ENCODE measurements at places on chromosomes 7 and 10.

DNA sequence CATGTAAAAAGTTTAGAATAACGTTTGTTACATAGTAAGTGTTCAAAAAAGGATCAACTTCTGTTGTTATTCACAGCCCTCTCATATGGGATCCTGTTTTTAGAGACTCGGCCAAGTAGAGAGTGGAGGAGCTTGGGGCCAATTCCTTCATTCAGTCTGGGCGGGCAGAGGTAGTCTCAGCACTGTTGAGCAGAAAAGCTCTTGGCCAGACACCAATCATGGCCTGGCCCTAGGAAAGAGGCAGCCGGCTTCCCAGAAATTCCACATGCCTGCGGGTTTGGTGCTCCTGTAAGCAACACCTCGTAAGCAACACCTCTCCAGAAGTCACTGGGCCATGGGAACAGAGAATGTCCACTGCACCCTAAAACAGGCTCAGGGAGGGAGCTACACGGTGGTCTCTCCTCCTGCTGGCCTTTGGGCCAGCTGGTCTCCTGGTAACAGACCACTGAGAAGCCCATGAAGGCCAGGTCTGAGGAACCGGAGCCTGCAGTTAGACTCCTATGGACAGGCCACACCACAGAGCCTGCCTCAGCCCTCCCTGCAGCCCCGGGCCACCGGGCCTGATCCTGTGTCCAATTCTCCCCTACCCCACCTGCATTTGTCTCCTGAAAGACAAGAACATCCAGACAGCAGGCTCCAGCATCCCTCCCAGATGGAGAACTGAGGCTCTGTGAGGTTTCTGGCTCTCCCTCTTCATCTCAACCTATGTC is 149.1 kb downstream of the GRID1 start:
- no peak for DNase-seq

DNA sequence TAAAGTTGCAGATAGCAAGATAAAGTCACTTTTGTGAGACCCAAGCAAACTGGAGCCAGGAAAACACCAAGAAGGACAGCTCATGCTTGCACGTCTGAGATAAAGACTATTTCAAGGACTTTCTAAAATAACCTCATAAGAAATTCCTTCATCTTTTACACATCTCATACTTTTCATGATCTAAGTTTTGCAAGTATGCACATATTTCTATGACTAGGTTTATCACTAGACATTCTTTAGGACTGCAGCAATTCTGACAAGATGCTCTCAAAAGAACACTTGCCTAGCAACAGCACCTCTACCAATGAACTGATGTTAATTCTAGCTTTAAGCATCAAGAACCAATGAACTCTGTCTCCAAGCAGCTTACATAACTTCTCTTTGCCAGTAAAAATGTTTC is 457.6 kb downstream of the SEMA3D start:
- no peak for DNase-seq

GRCh38 chr10:72852508-72852907 is 41.0 kb upstream of the OIT3 start:
- no peak for DNase-seq

GRCh38 chr10:66860376-66860945 is 65.4 kb upstream of the LRRTM3 start:
- DNase-seq, result no peak

- DNase-seq, result peak; percentile 83
Measured at GRCh38 chr7:87416682-87417587, 58.5 kb downstream of the ABCB4 start.

GRCh38 chr10:14389981-14390590 is 59.4 kb upstream of the FRMD4A start:
- DNase-seq, result no peak

DNA sequence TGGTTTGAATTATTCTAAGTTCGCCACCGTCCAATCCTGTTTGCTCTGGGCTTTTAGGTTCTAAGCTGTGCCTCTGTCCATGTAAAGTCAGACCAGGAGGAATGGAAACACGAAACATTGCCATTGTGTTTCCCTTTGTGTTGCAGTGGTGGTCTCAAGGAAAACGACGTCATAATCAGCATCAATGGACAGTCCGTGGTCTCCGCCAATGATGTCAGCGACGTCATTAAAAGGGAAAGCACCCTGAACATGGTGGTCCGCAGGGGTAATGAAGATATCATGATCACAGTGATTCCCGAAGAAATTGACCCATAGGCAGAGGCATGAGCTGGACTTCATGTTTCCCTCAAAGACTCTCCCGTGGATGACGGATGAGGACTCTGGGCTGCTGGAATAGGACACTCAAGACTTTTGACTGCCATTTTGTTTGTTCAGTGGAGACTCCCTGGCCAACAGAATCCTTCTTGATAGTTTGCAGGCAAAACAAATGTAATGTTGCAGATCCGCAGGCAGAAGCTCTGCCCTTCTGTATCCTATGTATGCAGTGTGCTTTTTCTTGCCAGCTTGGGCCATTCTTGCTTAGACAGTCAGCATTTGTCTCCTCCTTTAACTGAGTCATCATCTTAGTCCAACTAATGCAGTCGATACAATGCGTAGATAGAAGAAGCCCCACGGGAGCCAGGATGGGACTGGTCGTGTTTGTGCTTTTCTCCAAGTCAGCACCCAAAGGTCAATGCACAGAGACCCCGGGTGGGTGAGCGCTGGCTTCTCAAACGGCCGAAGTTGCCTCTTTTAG is 46.3 kb upstream of the DMBT1 start:
- no peak for DNase-seq

DNA sequence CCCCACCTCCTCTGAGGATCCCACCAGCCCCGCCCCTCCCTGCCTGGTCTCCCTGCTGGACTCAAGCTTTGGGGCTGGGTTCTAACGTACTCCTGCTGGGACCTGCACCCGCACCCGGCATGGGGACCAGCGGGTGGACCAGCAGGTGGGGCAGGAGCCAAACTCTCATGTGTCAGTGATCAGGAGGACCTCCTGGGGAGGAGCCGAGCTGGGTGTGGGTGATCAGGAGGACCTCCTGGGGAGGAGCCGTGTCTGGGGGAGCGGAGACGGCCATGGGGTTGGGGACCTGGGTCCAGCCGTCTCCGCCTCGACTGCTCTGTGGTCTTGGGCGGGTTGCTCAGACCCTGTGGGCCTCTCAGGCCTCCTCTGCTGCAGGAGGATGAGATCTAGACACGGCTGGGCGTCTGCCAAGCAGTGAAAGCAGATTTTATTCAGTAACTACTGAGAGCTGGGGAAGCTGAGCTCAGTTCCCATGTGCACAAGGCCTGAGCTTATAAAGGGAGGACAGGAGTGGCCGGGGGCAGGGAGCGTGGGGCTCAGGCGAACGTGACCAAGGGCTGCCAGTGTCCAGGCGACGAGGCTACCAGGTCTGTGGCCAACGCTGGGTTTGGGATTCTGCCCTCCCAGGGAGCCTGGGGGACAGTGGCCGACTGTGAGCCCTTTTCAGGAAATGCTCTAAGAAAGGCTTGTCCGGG is 33.6 kb upstream of the UTF1 start:
- no peak for DNase-seq

- no peak for DNase-seq
Measured at GRCh38 chr10:103759100-103759781, 96.1 kb downstream of the SH3PXD2A start.

DNA sequence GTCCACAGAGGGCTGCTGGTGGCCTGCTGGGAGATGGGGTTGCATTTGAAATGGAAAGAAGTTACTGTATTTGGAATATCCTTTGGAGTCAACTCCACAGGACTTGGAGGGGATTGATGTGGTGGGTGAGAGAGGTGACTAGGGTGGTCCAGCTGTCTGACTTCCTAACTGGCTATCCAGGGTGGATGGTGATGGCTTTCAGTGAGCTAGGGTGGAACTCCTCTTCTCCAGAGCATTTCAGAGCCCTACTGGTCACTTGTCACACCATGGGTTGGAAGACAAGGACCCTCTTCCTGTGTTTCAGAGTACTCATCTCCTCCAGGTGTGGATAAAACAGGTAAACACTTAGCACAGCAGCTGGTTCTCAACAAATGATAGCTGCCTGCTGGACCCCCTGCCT is 3.3 kb upstream of the ADAMTS14 start:
- no peak for DNase-seq

- DNase-seq, result no peak
Measured at GRCh38 chr10:83625831-83626360, 513.4 kb upstream of the GHITM start.
